ENCODE measurements at places on chromosomes 6 and 20.

DNA sequence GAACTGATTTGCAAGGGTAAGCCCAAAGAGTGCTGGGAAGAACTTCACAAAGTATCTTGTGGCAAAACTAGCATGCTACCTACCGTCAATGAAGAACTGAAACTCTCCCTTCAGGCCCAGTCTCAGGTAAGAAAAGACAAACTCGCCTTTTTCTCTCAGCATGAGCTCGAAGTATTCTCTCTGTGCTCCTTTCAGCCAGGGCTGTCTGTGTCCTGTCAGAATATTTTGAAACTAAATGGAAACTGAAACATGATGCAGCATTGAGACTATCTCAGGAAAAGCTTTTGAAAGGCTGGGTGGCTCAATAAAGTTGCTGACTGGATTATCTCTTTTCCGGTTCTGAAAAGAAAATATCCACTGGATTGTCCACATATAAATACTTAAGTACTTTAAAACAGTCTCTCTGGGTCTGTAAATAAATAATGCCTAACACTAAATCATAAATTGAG lies 696 bp downstream of the CALHM5 start:
- DNase-seq, result no peak

DNA sequence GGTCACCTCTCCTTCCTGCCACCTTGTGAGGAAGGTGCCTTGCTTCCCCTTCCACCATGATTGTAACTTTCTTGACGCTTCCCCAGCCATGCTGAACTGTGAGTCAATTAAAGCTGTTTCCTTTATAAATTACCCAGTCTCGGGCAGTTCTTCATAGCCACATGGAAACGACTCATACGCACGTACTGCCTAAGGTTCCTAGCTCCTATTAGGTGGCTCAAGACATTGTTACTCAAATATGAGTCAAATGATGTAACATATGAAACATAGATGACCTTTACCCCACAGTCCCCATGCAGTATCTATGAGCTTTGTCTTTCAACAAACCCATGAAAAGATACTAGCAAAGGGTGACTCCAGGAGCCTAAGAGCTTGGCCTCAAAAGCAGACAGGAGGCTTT lies 98.3 kb downstream of the SIM1 start:
- no peak for DNase-seq

DNA sequence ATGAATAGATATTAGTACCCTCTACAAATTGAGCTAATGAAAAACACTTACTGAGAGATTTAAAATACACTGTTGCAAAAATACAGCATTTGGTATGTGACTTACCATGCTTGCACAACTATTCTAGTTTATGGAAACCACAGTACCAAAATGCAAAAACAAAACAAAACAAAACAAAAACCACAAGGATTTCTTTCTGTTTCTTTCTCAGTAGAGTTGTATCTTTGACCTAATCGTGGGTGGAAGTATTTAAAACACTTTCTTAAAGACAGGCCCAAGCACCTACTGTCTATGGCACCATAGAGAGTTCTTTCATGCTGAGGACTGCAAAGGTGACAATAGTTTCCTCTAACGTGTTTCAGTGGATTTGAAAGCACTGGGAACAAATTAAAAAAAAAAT lies 95.3 kb upstream of the C6orf118 start:
- DNase-seq, result no peak

- no peak for DNase-seq
Observed at GRCh38 chr6:46284475-46284874, 113.7 kb upstream of the ENPP5 start.

DNA sequence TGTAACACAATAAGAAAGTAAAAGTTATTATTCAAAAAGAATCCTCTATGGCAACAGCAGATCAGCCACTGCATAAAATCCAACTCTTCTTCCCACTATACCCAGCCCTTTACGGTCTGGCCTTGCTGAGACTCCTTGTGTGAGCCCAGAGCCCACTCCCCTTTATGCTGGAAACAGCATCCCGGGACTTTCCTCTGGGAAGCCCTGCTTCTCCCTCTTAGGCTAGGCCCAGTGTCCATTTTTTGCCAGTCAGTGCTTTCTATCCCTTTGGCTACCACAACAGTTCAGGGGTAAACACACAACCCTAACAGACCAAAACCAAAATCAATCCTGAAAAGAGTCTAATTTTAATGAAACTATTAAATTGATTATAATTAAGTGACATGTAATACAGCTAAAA lies 20.6 kb downstream of the FKBP5 start:
- no peak for DNase-seq

DNA sequence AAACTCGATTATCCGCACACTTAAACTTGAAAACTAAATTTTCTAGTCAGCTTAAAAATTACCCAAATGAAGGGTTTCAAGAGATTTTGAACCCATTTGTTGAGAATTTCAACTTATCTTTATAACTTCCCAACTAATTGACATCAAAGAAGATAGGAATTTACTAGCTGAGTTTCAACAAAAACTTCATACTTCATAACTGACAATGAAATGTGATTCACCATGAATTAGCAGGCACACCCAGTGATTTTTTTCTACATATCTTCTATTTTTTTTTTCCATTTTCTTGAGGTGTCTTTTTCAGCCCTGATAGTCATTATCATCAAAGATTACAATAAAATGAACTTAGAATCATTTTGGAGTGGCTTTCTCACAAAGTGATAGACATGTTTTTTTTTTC lies 26.7 kb downstream of the TNFAIP3 start:
- no peak for DNase-seq

GRCh38 chr6:165850434-165851019 lies 187.5 kb upstream of the PDE10A start:
- peak; percentile 27 for DNase-seq

- DNase-seq, result no peak
Observed at GRCh38 chr20:59161721-59162120, 1.9 kb upstream of the ZNF831 start.

DNA sequence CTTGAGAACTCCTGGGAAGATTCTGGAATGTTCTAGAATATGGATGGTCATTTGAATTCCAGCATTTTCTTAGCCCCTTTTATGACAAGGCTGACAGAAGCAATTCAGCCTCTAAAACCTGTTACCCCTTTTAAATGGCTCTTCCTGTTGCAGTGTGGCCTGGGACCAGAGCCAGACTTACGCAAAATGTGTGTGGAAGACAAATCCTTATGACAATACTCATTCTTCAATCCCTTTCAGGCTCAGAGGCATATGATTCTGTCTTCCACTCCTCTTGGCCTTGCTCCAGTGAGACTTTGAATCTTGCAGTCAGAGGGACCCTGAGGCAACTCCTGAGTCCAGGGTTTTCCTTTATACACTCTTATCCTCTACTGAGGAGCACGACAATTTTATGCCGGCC lies 287.0 kb downstream of the CLIC5 start:
- DNase-seq, result no peak

DNA sequence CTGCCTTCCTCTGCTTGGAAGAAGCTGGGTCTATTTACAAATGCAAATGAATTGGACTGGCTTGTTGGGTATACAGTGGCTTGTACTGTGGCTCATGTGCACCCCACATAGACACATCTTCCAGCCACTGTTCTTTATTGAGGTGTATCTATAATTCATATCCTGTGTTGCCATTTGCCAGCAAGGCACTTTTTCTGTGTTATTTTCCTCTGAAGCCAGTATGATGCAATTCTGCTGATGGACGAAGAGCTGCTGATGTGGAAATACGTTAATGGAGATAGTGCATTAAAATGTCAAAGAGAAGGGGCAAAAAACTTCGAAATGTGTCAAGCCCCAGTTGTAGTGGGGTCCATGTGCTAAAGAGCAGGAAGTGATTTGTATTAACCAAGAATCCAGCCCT lies 167.5 kb downstream of the TMEM242 start:
- DNase-seq, result no peak

DNA sequence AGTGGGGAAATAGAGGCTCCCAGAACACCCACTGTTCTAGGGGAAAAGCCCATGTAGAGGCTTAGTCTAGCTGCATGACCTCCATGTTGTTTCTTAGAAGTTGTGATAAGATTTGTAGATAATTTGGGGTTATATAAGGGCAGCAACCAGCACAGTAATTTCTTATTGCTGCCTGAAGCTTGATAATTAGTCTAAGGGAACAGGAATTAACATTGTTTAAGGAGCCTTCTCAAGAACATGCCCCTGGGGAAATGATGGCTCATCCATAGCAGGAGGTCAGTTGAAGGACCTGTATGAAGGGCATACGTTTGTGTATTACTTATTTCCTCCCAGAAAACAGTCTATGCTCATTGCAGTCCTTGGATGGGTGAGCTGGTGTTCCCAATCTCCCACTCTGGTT lies 170.7 kb upstream of the SCGN start:
- DNase-seq, result no peak

DNA sequence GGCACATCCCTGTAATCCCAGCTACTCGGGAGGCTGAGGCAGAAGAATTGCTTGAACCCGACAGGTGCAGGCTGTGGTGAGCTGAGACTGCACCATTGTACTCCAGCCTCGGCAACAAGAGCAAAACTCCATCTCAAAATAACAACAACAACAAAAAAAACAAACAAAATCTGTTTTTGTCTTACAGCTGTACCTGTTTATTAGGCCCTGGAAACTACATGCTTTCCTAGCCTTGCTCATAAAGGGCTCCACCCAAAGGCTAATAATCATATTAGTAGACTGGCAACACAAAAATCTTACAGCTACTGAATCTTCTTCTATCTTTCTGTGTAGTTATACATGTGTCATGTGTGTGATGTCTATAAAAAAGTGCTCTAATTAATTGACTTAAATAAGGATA lies 503.9 kb upstream of the EYS start:
- DNase-seq, result no peak

GRCh38 chr20:49969234-49969633 lies 13.5 kb upstream of the SNAI1 start:
- DNase-seq, result no peak

DNA sequence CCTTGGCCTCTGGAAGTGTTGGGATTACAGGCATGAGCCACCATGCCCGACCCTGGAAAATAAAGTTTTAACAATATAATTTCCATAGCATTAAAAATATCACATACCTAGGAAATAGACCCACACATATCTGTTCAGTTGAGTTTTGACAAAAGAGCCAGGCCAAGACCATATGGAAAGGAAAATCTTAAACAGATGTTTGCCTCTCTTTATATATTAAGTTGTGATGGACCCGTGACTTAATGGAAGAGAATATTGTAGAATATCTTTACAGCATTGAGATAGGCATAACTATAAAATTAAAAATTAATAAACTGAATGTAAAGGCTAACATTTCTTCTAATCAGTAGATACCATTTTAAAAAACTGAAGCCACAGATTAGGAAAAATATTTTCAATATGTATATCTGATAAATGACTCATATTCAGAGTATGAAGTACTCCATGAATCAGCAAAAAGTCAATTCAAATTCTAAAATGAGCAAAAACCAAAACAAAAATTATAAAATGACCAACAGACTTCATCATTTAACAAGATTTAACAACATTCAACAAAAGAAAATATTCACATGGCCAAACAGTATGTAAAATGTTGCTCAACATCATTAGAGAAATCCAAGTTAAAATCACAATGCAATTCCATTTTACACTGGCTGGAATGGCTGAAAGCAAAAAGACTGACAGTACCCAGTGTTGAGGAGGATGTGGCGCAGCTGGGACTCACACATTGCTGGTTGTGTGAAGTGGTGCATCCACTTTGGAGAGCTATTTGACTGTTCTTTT lies 43.3 kb downstream of the GTF2H5 start:
- no peak for DNase-seq

- DNase-seq, result no peak
Observed at GRCh38 chr6:20412682-20413073, 11.0 kb downstream of the E2F3 start.

DNA sequence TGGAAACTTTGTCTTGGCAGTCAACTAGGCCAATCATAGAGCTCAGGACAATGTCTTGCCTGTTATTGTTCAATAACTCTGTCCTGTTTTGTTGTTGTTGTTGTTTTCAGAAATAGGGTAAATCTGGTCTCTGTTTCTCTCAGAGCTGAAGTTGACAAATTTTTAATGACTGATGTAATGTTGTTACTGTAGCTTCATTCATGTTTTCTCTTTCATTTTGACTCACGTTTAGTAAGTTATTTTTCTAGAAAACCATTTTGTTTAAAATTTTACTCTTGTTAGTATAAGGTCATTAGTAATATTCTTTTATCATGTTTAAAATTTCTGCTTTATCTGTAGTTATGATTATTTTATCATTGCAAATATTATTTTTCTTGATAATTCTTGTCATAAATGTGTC lies 51.6 kb upstream of the GRIK2 start:
- DNase-seq, result no peak

Measured in activated T-helper 1 cell treated with anti-CD3 and anti-CD28 coated beads, Interleukin-2, amount 50 U/mL, for 16 hours (primary cell).